ENCODE measurements at places on chromosomes 13 and 19.

- no peak for DNase-seq
Measured at GRCh38 chr19:6358003-6358402, 3.3 kb upstream of the CLPP start.

GRCh38 chr19:42274065-42274682 lies 5.1 kb downstream of the CIC start:
- DNase-seq: no peak

DNA sequence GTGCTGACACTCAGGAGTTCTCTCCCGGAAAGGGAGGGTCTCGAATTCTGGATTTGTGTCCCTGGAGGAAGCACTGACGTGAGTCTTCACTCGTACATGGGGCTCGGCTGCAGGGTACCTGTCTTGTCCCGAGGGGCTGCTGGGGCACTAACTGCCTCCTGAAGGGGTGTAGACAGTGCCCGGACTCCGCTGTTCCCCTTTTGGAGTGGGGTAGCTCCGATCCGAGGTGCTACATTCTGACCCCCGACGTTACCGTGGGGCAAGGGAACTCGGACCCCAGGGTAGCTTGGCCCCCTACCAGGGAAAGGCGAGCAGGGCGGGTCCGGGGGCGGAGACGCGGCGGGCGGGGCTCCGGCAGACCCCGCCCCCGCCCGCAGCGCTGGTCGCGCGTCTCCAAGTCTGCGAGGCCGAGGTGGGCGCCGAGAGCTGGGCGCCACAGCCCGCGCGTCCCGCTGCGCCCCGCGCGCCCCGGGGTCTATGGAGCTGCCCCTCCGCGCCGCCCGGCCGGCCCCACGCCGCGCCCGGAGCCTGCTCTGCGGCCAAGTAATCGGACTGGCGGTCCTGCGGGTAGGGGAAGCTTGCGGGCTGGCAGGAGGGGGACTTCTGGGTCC lies at the start of gene NPAS1:
TSS of gene NPAS1 (plus strand) at position 407 of the 611 bp plus-strand sequence. CDS start 1,211 bp downstream, outside the sequence.
- no peak for DNase-seq

DNA sequence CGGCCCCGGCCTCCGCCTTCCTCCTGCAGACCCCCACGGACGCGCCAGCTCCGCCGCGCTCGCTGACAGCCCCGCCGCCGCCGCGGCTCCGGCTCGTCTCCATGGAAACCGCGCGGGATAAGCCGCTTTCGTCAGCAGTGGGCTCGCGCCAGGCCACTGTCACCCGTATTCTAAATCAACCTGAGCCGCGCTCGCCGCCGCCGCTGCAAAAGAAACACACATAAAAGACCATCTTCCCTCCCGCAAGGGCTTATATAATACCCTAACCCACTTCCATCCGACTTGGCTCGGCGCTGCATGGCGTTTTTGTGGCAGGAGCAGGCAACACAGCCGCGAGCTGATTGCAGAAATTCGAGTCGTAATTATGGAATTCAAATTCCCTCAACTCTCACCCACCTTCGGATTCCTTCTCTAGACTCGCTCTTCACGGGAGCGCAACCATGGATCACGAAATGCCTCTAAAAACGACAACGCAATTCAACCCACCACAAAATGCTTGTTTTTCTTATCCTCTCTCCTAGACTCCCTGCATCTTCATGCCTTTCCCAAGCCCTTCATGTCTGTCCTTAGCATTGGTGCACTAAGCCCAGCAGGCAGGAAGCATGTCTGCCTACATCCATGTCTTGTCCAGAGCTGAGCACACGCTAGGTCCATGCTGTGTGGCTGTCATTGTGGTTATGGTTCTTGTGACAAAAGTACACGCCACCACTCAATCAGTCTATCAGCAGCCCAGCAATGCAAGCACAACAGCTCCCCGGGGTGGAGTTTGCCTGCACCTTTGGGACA lies at the start of gene AMER2:
TSS of gene AMER2 (minus strand) at position 772 of the 786 bp plus-strand sequence. CDS start at position 103, 669 bp downstream.
- DNase-seq: no peak

GRCh38 chr19:46624958-46625661 lies at the start of gene PTGIR:
TSS of gene PTGIR (minus strand) at chr19:46625089. CDS start at chr19:46624225, 864 bp downstream.
- DNase-seq: no peak

GRCh38 chr13:81957121-81957520 lies 1616.2 kb upstream of the SPRY2 start:
- no peak for DNase-seq

DNA sequence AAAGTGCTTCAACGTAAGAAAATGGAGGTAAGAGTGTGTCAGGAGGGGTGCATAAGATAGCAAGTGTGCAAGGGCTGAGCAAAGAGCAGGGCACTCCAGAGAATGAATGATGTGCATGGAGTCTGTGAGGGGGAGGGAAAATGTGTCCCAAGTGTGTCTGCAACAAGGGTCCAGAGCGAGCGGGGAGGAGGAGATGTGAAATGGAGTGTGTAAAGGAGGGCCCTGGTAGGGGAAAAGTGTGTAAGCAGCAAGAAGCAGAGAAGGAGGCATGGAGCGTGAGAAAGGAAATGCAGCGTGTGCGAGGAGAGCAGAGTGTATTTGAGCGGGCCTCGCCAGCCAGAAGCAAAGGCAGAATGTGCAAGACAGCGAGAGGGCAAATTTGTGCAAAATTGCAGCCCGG lies 11.8 kb downstream of the C19orf81 start:
- no peak for DNase-seq

DNA sequence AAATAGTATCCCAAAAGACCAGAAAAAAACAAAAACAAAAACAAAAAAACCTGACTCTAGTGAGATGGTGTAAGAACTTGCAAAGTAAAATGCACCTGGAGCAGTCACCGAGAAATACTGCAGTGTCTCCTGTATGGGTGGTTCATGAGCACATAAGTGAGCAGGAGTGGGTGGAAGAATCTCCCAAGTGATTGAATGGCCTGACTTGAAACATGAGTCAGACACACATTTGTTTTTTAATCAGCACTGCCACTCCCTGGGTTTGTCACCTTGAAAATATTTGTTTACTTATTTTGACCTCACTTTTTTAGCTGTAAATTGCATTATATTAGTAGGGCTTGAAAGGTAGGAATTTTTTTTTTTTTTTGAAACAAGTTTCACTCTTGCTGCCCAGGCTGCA lies 2.0 kb downstream of the ZNF431 start:
- DNase-seq: no peak

- DNase-seq: no peak
Measured at GRCh38 chr13:59300355-59301173, 863.2 kb downstream of the DIAPH3 start.

All from fibroblast of skin of left biceps (primary cell).